Activated CD4-positive, alpha-beta T cell treated with anti-CD3 and anti-CD28 coated beads for 48 hours (primary cell): ENCODE measurements at places on chromosomes 2 and 18.
A peak's percentile ranks its signal among the peaks of the same experiment; 100 is the strongest.

DNA sequence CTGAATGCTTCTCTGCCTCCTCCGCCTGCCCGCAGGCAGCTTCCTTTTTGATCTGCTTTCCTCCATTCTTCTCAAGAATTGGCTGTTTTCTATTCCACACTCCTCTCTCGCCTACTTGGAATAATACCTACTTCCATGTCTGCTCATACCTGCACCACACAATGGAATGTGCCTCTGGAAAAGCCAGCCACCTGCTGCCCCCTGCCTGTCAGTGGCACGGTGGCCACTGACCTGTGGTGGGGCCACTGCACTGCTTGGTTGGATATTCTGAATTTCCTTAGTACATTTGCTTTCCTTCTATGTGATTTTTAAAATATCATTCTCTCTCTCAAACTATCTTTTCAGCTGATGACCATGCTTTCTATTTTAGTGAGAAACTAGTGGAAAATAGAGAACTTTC, 406.9 kb downstream of the DCDC2C start:
- no peak for DNase-seq

DNA sequence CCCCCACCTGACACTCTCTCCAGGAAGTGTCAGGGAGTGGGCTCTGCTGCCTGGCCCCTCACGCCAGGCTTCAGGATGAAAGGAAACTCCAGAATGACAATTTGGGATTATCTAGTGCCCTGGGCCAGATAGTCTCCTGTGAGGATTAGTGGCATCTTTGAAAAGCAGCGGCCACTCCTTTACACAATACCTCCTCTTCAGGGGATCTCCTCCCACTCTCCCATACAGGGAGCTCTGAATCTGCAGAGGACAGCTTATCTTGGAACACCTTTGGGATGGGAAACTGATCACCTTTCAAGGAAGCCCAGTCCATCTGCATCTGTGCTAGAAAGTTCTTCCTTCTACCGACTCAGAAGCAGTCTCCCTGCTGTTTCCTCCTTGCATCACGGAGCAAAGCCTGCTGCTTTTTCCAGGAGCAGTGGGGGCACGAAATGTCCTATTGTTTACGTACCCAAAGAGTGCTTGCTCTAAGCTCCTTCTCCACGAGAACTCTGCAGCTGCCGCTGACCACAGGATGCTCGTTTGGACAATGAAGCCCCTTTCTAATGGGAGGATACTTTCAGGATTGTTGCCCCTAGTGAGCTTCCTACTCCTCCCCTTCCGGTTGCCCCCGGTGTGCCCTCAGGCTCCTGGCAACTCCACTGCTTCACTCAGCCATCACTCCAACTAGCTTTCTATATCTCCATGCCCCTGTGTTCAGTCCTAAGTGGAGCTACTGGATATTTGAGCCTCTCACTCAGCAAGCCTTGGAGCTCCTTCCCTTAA, 31.5 kb downstream of the SIX3 start:
- DNase-seq, result no peak

- no peak for DNase-seq
These were observed 114.1 kb downstream of the MMADHC start for GRCh38 chr2:149473521-149473920.

- DNase-seq, result no peak
These were observed 42.4 kb upstream of the GRHL1 start for GRCh38 chr2:9909106-9909505.

DNA sequence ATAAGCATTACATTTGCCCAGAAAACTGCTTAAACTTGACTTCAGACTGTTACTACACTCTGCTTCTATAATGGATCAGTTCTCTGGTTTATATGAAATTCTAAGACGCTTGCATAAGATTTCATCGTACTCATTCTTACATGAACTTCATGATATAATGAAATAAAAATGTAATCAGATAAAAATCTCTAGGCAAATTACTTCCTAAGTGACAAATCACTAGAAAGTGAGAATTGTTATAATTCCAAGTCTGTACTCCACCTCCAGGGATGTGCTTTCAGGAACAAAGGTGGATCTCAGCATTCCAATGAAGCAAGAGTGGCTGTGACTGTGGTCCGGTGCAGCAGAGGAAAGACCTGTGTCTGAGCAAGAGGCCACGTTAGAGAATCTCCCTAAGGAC, 226.2 kb downstream of the PIEZO2 start:
- no peak for DNase-seq

DNA sequence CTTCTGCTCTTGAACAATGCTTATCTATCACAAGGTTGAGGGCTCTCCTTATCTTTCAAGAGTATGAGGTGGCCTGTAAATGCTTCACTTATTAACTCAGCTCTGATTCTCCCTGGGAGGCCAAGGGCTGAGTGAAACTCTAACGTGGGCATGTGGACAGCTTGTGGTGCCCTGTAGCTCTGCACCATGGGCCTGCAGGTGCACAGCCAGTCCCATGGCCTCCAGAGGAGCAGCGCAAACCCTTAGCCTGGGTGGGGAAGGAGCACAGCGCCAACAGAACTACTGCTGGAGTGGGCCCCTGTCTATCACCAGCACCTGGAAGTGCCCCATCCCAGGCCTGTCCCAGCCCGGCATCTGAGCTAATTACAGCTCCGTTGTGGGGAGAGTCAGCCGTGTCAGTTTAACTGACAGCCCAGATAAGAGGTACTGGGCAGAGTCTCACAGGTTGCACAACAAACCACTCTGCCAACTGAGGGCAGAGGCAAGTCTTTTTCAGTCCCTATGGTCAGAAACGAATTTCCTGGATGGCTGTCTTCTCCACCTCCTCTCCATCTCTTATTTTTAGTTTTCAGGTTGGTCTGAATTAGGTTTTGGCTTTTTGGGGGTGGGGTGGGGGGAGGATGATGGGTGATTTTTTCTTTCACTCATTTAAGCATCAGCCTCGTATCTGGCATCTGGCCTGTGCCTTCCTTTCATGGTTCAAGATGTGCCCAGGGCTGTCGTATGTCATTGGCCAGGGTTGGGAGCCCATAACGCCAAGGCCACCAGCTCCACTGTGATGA, 219.5 kb downstream of the BCL2 start:
- no peak for DNase-seq

DNA sequence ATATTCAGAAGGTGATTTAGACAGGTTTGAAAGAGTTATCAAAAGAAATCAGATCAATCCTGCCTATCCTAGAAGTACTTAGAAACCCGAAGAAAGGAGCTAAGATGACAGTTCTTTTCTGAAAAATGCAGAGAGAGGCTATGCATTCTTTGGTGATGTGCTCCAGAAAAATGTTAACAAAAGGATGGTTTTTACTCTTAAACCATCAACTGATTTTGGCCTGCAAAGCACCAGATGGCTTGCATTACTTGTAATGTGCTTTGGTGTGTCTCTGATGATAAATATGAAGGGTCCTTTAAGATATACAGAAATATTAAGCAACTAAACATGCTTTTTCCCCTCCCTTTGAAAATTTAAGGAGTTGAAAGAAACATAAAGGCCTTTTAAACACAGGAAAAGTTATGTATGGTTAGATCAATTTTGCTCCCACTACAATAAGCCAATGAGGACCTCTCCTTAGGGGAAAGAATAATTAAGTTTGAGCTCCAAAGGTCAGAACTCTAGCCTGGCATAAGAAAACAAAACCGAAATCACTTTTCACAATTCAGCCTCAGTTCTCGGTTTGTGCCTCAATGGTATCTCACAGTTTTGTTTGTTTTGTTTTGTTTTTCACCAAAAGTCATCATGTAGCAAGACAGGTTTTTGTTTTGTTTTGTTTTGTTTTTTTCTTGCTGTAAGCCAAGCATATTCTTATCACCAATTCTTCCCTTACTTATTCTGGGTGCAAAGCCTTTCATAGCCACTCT, 302.4 kb upstream of the NT5C1B start:
- DNase-seq, result no peak

DNA sequence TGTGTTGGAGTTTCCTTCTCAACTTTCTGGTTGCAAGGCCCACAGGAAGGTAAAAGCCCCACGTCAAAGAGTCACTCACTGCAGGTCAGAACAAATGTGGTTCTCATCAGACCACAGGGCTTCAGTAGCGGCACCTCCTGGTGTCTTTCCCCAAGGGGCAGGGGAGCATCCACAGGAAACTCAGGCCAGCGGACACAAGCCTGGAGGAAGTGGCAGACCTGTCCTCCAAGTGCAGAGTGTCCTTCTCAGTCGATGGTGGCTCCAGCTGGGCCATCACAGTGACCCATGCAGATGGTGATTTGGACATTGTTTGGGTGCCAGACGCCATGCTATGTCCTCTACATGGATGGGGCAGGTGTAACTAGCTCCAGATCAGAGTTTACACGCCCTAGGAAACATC, 84.9 kb downstream of the ACKR3 start:
- DNase-seq, result no peak

GRCh38 chr18:64752707-64753106, 603.8 kb upstream of the LINC00305 start:
- DNase-seq, result no peak

- DNase-seq, result no peak
These were observed 52.4 kb downstream of the SLC66A2 start for GRCh38 chr18:79898952-79899608.

DNA sequence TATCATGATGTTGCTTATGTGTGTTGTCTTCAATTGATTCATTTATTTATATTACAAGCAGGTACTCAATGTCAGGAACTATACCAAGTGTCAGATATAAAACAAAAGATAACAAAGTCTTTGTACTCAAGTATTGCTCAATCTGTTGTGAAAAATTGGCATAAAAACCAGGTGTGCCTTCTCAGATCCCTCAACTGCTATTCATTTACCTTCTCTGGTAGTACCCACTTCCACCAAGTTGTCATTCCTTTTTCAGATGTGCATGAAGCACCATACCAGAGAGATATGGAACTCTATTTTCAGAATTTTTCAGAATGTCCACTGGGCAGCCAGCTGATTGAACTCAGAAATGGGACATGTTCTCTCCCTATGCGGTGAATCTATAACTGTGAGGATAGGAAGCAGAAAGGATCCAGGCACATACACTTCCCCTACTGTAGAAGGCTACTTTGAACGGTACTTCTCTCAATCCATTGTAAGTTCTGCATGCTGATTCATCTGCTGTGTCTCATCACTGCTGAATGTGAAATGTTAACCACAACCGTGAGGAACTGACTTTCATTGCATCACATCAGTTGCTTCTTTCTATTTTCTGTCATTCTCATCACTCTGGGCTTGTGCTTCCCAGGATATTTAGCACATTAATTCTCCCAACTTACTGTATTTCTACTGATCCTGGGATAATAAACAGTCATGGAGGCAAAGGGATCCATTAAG, 1621.3 kb downstream of the SUCLG1 start:
- DNase-seq, result no peak

GRCh38 chr2:131417886-131418285, 53.9 kb upstream of the RAB6D start:
- no peak for DNase-seq

- no peak for DNase-seq
These were observed 260.6 kb downstream of the CLIP4 start for GRCh38 chr2:29375843-29376242.

DNA sequence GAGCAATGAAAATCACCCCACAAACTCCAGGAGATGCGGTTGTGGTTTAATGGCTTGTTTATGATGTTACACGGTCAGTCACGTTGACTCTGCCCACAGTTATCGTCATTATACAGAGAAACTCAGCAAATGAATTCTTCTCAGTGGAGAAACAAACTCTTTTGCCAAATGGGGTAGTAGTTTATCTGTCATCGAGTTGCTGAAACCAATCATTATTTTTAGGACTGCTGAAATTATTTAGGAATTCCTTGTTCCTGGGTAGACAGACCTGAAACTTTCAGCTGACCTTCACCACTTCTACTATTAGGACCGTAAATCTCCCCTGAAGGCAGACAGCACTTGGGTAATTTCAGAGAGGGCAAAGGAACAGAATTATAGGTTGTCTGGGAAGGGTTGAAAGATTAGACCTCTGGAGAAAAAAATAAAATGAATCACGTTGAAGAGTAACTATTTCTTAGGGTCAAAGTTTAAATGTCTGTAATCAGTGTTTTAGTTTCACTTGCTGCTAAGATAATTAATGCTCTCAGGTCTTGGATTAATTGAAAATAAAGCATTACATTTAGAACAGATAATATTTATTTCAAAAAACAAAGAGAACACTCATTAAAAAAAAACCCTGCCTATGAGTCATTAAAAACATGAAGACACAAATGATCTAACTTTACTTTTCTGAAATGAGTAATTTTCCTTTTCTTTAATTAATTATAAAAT, 52.1 kb upstream of the LYPD6 start:
- DNase-seq, result no peak

- peak; percentile 82 for DNase-seq
These were observed 52.0 kb downstream of the ZFP36L2 start for GRCh38 chr2:43174368-43174916.

DNA sequence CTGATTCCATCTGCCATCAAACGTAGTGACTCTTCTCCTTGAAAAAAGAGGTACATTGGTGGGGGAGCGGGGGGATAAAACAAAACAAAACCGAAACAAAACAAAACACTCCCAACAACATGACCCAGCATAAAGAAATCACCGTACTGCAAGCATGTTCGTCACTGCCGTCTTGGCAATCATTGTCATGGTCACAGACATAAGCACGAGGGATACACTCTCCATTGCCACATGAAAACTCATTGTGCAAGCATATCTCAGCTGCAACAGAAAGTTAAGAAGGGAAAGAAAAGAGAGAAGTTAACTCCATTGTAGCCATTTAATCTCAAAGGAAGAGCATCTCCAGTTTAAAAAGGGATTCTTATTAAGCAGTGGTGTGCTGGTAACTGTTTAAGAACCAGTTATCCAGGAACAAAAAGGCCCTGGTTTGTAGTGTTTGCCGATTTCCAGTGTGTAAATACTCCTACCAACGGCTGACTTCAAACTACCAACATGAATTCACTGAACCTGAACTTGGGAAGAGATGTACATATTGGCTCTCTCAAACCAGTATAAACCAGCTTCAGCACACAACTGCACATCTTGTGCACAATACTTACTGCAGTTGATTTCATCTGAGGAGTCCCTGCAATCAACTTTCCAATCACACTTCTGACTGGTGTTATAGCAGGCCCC, 68.2 kb downstream of the LRP2 start:
- DNase-seq, result no peak

DNA sequence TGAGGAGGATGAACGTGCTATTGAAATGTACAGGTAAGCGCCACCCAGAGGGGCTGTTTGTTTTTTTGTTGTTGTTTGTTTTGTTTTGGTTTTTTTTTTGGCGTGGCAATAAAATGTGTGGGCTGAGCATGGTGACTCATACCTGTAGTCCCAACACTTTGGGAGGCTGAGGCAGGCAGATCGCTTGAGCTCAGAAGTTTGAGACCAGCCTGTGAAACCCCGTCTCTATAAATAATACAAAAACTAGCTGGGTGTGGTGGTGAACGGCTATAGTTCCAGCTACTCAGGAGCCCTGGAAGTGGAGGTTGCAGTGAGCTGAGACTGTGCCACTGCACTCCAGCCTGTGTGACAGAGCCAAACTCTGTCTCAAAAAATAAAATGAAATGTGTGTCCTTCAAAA, 6.2 kb downstream of the PDCL3 start:
- DNase-seq, result no peak

DNA sequence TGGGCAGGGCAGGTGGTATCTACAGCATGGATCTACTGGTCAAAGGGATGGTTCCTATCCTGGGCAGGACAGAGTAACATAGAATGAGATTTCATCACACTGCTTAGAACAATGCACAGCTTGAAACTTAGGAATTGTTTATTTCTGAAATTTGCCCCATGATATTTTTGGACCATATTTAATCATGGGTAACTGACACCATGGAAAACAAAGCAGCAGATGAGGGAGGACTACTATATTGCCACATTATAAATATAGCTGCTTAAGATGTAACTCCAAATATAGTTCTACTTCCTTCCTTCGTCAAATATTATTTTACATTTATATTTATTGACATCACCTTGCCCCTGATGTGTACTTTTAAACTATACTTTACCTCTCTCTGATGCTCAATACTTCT, 254.7 kb downstream of the PTPRM start:
- no peak for DNase-seq

- DNase-seq, result no peak
These were observed 163.7 kb downstream of the PTGR3 start for GRCh38 chr18:75045272-75045671.
